ENCODE measurements at places on chromosomes 16 and 17.

GRCh38 chr16:31082368-31083045, 6.2 kb downstream of the PRSS53 start:
- no peak for DNase-seq

DNA sequence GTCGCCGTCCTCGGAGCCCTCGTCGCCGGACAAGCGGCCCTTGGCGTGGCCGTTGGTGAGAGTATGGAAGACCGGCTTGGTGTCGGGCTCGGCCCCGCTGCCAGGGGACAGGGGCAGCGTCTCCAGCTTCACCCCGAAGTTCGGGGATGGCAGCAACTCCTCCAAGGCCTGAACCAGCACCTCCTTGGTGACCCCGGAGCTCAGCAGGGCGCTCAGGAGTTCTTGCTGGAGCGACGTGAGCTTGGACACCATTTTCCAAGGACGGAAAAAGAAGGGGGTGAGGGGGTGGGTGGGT, 279 bp downstream of the HNF1B start:
- DNase-seq = no peak

DNA sequence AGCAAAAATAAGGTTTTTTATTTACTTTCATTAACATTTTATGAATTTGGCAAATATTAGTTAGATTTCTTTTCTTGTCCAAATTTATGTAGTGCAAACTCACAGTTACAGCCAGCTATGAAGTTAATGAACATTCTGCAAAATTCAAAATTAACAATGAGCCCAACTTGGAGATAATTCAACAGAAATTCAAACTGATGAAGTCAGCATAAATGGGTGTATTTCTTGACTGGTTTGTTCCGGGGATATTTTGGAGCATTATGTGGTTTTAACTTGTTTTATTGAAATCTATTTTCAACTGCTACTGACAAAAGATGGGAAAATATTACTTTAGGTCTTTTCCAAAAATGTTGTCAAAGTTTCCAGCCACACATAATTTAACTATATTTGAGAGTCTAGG, 807.9 kb downstream of the CDH8 start:
- no peak for DNase-seq

GRCh38 chr17:41962111-41962510, 4.5 kb upstream of the CNP start:
- no peak for DNase-seq

DNA sequence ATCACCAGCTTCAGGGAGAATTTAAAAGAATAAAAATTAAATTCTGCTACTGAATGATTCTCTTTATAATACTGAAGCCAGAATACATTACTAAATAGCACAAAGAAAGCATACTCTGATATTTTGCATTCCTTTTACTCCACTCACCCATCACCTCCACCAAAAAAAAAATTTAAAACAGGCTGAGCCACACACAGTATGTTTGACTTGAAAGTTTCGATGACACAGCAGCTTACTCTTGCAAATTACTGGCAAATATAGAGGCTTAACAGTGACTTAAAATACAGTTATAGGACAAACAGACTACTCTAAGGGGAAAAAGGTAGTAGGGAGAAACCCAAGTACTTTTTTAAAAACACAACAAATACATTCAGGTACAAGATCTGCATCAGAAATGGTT, 39.2 kb downstream of the GPATCH8 start:
- no peak for DNase-seq

Measured in C1 segment of cervical spinal cord (tissue), 14 donors.